Stimulated activated CD8-positive, alpha-beta memory T cell treated with anti-CD3 and anti-CD28 coated beads, Interleukin-7, amount 100 ng/mL, for 1 hour (primary cell): ENCODE measurements at places on chromosomes 16 and 17.

GRCh38 chr17:74545843-74546230, at the start of gene CD300C:
CD300C (minus strand) TSS chr17:74546115; CDS start chr17:74545782, 333 bp downstream.
- DNase-seq, result no peak

- DNase-seq, result peak; percentile 43
Observed at GRCh38 chr17:32461853-32462617, 17.7 kb downstream of the PSMD11 start.

DNA sequence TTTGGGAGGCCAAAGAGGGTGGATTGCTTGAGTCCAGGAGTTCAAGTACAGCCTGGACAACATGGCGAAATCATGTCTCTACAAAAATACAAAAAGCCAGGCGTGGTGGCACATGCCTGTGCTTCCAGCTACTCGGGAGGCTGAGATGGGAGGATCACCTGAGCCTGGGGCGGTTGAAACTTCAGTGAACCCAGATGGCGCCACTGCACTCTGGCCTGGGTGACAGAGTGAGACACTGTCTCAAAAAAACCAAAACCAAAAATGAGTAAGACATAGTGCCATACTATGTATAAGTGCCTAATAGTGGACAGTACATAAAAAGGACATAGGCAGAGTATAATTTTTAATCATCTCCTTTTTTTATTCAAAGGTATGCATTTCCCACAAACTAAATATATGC, 4.0 kb downstream of the CTC1 start:
- no peak for DNase-seq

DNA sequence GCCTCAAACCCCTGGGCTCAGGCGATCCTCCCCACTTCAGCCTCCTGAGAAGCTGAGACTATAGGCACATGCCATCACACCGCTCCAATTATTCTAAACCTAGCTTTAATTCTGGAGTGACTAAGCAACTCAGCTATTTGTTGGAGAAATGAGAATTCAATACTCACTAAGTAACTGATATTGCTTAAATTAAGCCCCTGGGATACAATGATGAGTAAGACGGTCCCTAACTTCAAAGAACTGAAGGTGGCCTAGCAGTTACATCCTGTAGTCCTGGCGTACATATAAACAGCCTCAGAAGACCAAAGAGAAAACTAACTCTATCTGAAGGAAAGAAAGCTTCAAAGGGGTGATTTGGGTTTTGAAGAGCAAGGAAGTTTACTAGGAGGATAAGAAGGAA, 25.0 kb downstream of the XPO6 start:
- no peak for DNase-seq

- DNase-seq, result no peak
Observed at GRCh38 chr17:38908676-38909181, 16.7 kb upstream of the LASP1NB start.

DNA sequence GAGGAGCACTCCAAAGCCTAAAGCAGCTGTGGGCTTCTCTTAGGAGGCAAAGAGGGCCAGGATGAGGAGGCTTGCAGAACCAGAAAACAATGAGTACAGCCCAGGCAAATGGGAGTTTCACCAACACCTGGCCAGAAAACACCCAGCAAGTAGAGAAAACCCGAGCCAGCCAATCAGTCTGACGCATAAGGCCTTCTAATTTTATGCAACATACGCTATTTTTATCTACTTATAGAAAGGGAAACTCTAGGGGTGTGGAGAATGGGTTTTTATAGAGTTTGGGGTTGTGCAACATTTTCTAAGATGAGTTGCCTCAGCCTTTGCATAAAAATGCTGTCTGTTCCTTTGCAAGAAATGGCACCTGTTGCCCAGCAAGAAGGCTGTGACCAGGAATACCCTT, 529.0 kb upstream of the CDH5 start:
- DNase-seq, result no peak

DNA sequence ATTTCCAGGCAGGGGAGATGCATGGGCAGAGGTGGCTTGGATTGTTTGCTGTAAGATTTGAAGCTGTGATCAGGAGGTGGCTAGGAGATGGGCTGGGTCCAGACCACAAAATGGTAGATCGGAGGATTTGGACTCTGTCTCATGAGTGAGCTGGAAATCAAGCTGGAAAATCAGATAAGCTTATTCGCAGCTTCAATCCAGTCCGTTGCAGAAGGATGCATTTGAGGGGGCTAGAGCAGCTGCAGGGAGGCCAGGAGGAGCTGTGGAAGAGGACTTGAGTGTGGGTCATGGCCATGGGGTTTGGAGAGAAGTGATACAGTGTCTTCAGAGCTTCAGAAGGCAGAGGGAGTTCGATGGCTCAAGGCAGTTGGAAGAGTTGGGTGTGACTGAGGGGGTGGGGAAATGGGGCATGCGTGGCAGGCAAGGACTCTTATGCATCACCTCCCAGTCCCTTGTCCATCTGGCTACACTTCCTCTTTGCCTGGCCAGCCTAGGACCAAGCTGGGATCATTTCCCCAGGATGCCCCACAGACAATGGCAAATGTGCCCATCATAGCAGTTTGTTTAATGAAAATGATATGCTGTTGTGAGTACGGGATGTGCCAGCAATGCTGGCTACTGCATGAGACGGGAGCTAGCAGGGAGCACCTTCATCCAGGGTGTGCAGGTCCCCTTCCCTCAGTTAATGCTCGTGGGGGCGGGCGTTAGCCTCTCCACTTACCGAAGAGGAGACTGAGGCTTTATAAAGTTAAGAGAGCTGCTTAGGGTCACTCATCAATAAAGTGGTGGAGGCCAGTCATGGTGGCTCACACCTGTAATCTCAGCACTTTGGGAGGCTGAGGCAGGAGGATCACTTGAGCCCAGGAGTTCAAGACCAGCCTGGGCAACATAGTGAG, 20.6 kb downstream of the QPRT start:
- no peak for DNase-seq

DNA sequence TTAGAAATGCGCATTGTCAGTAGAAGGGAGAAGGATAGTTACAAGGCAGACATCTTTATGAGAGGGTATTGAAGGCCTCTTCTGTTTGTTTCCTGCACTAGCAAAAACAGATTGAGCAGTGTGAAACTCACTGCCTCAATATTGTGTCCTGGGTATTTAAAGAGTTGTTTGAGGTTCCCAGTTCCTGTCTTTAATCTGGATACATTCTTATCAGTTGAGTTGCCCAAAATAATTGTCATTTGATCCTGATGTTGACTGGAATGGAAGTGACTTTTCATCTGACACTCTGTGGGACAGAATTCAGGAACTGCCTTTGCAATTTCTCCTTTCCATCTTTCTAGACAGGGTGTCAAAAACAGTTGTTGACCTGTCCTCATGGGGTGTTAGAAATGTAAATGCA, 1.7 kb downstream of the ATP6V0A1 start:
- no peak for DNase-seq

GRCh38 chr17:51540151-51540550, 279.8 kb downstream of the UTP18 start:
- DNase-seq, result no peak

GRCh38 chr17:29565643-29566472, 979 bp downstream of the ABHD15 start:
- DNase-seq, result no peak

DNA sequence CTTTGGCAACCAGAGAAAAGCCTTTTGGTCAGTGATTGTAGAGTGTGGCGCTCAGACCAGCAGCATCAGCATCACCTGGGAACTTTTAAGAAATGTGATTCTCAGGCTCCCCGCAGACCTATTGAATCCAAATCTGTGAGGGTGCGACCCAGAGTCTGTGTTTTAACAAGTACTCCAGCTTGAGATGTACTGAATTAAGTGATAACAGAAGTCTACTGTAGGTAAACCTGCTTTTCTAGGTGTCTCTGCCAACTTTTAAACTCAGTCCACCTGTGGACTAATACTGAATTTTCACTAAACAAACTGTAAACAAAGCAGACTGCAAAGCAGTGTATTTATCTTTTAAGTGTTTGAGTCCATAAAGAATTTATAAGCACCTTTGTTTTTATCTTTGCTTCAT, 43.6 kb downstream of the NUP93 start:
- no peak for DNase-seq

- no peak for DNase-seq
Observed at GRCh38 chr17:34307110-34307509, 12.1 kb upstream of the CCL8 start.

- DNase-seq, result no peak
Observed at GRCh38 chr17:39767147-39767546, 29.4 kb downstream of the GRB7 start.

GRCh38 chr16:69762814-69763598, 874 bp downstream of the WWP2 start:
- DNase-seq, result no peak

DNA sequence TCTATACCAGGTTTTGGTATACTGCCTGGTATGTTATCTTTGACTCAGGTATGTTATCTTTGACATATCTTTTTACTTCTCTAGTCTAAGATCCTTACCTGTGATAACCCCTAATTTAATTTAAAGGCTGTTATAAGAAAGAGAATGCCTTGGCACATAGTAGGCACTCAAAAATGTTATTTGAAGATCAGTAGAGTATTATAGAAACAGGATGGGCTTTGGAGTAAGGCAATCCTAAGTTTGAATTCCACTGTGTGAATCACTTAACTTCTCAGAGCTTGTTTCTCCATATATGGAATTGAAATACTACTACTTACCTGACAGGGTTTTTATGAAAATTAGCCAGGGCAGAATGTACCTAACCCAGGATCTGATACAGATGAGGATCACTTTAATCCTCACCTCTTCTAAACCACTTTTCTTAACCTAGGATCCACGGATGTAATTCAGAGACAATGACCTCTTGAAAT, 1.2 kb downstream of the BRIP1 start:
- no peak for DNase-seq

- DNase-seq, result no peak
Observed at GRCh38 chr17:47959825-47960655, 2.4 kb upstream of the PRR15L start.

- DNase-seq, result no peak
Observed at GRCh38 chr17:44222112-44222869, 2.8 kb upstream of the UBTF start.

GRCh38 chr17:29108823-29109476, 66.0 kb downstream of the PIPOX start:
- DNase-seq, result no peak

GRCh38 chr16:53097190-53097589, 42.4 kb downstream of the CHD9 start:
- DNase-seq, result no peak

DNA sequence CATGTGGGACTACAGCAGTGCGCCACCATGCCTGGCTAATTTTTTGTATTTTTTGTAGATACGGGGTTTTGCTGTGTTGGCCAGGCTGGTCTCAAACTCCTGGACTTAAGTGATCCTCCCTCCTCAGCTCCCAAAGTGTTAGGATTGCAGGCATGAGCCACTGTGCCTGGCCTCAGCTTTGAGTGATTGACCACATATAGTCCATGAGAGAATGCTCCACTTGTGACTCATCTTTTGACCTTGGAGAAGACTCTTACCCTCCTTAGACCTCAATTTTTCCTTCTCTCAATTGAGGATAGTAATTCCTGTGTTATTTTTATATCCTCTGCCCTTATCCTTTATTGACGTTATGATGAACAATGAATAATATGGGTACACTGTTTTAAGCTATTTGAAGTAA, 30.9 kb upstream of the DUSP14 start:
- DNase-seq, result no peak

DNA sequence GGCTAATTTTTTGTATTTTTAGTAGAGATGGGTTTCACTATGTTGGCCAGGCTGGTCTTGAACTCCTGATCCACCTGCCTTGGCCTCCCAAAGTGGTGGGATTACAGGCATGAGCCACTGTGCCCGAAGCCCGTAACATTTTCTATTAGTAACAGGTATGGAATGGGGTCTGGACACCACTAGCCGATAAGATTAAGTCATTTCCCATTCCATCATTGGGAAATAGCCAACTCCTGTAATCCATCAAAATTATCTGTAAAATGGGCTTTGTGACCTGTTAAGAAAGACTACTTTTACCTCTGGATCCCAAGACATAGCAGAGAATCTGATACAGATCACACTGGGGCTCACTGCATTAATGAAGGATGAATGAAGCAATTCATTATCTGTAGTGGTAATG, 3.9 kb upstream of the LUC7L3 start:
- DNase-seq, result no peak

DNA sequence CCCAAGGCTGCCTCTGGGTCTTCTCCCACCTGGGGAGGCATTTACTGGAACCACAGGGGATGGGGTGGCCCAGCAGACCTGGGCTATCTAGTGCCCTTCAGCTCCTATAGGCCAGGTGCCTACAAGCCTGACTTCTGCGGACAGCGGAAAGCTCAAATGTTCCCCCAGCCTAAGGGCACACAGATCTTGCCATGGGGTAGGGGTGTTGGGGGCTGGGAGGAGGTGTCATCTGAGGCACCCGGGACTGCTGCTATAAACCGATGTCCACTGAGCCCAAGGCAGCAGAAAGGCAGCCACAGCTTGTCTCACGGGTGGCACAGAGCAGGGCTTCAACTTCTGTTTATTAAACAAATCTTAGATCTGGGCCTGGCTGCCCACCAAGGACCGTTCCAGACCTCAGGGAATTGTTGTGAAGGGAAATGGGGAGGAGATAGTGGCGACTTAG, 3.6 kb downstream of the MYO1C start:
- no peak for DNase-seq

DNA sequence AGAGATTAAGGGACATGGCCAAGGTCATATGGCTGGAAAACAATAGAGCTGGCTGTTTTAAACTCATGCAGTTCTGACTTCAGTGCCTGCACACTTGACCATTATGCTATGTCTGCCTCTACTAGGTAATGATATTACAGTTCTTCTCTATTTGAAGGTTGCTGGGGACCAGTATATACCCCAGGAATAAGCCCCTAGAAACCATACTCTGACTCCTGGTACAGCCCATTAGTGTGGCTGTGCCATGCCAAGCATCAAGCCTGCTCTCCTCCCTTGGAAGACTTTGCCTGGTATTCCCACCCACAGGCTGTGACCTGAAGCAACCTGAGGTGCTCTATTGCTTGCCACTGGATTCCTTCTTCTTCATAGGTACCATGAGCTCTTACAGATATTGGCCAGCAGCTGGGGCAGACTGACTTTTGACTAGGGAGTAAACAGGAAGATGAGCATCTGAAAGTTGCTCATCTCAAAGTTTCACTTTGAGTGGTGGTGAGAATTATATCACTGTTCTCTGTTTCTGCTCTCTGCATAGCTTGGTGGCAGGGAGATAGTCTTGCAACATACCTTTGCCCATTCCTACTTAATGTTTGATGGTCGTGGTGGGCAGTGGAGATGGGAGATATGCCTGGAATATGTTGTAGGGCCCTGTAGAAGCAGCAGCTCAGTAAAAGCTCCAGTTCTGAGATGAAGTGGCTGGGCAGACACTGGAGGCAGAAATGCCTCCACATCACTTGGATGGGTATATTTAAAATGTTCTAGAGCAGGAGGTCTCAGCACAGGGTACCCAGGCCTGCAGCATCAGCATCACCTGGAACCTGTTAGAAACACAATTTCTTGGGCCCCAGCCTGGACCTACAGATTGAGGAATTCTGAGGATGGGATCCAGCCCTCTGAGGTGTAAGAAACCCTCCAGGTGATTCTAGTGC, 274.7 kb downstream of the HS3ST4 start:
- DNase-seq, result no peak

- no peak for DNase-seq
Observed at GRCh38 chr17:42097691-42098631, at the start of gene ZNF385C. ZNF385C (minus strand) TSS chr17:42098473; CDS start chr17:42063056, 35,417 bp downstream.

DNA sequence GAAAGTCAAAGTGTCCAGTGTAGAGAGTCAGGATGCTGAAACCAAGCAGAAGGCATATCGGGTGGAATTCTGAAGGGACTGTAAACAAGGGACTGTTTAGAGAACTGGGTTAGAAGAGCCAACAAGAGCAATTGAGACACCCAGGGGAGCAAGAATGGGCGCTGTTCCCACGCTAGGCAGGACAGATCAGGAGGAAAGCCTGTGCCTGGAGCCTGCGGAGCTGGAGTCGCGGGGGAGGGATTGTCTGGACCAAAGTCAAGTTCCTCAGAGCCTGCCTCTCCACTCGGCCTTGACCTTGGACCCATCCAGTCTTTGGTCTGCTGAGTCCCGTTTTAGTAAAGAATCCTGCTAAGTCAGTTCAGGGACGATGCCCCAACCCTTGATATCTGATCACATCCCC, 14.7 kb upstream of the KLHL36 start:
- DNase-seq, result no peak
